Skeletal muscle cell (primary cell): ENCODE measurements at places on chromosomes 4 and X.

- DNase-seq: no peak
Observed at GRCh38 chr4:164410401-164410800, 343.5 kb upstream of the SMIM31 start.

GRCh38 chr4:125728568-125728967 lies 413.8 kb downstream of the FAT4 start:
- peak; percentile 92 for DNase-seq

DNA sequence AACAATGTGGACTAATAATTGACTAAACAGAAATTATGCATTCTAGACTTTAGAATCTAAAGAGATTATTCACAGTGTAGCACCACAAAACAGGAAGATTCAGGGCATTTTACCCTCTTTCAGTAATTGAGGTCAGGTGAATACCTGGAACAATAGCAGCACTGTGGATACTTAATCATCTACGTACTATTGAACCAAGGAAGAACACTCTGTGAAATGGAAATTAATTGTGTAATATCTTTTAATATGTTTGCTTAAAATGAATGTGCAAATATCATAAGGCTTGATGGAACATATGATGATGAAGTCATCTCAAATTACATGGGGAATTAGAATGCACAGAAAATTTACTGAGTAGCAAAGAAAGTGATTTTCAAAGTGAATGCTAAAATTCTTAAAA lies 68.5 kb upstream of the MAP9 start:
- no peak for DNase-seq

DNA sequence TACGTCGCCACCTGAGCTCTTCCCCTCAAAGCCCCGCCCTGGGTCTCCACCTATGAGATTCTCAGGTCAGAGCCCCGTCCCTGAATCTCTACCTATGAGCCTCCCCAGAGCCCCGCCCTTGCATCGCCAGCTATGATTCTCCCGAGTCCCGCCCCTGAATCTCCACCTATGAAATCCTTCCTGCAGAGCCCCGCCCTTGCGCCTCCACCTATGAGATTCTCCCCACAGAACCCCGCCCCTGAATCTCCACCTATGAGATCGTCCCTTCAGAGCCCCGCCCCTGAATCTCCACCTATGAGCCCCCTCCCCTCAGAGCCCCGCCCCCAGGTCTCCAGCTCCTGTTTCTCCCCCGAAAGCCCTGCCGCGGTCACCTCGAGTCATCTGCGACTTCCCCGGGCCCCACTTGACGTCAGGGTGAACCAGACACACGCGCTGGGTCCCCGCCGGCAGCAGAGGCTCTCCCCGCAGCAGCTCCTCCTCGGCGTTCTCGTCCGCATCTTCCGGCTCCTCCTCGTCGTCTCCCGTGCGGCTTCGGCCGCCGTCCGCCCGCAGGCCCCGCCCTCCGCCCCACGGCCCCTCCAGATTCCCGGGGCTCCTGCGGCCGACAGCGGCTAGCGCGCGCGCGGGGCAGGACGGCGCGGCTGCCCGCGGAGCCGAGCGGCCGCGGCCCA lies 393 bp downstream of the GTPBP6 start:
- DNase-seq: peak; percentile 96

DNA sequence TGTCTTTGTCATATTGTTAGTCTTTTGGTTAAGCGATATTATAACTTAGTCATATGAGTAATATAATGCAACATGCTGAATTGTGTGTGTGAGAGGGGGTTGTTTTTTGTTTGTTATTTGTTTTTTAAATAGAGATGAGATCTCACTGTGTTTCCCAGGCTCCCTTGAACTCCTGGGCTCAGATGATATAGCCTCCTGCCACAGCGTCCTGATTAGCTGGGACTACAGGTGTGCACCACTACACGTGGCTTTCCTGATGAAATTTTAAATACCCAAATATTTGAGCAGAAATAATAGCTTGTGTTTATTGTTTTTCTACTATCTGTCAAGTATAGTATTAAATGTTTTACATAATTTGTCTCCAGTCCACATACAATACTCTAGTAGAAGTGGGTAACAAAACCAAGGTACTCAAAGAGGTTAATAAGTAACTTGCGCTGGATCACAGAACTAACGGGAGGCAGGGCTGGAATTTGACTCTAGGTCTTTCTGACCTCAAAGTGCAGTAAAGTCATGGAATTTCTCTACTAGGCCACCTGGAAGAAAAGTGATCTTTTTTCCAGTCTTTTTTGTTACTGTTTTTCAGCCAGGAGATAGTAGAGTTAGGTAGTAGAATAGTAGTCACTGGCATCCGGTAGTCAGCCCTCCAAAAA lies 47.8 kb downstream of the CLCN3 start:
- DNase-seq: no peak

DNA sequence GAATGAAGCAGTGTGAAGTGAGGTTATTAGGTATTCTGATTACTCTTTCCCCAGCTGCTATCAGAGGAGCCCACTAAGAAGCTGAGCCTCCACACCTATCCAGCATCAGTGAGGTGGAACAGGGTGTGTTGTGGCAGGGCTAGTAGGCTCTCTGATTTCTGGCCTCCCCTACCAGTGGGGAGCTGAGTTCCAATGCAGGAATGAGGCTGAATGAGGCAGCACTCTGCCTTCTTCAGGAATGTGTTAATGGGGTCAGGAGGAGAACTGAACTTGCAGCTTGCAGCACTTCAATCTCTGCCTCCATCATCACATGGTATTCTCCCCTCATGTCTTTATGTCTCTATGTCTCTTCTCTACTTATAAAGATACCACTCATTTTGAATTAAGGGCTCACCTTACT lies 26.9 kb downstream of the SOX3 start:
- no peak for DNase-seq

GRCh38 chrX:71366674-71367256 lies 608 bp downstream of the TAF1 start:
- no peak for DNase-seq

- no peak for DNase-seq
Observed at GRCh38 chr4:186058253-186058979, 10.5 kb upstream of the TLR3 start.

- peak; percentile 97 for DNase-seq
Observed at GRCh38 chr4:27154706-27155105, 294.1 kb downstream of the STIM2 start.

GRCh38 chr4:183286590-183287308 lies 33.3 kb downstream of the CLDN22 start:
- no peak for DNase-seq

DNA sequence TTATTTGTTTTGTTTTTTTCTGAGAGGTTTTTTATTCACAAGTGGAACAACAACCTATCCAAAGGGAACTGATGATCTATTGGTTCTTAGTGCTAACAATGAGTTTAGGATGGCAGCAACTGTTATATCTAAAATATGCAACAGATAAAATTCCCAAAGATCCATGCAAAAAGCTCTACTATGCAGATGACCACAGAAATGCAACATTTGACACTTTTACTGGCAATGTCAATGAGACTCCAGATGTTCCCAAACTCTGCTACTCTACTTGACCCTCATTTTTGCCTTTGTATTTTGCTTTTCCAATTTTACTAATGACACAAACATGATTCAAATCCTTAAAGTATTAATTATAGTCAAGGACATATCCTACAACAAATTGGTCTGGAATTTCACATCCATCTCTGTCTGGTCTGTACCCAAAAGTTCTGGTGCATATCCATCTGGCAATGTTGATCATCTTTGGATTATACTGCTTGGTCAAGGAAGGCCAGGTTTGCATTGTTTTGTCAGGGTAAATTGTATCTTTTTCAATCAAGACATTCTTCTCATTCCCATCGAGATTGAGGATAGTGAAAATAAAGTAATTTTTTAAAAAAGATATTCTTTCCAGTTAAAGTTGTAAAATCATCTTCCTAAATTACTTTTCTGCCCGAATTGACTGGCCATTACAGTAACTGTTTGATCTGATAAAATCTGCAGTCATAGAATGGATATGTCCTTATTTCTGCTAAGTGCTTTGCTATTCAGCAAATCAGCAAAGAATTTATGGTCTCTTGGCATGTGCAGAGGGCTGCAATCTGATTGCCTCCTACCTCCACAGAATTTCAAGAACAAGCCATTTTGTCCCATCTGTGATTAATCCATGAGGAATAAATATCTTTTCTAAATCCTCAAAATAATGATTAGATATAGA lies 73.6 kb downstream of the FGFBP1 start:
- DNase-seq: no peak

DNA sequence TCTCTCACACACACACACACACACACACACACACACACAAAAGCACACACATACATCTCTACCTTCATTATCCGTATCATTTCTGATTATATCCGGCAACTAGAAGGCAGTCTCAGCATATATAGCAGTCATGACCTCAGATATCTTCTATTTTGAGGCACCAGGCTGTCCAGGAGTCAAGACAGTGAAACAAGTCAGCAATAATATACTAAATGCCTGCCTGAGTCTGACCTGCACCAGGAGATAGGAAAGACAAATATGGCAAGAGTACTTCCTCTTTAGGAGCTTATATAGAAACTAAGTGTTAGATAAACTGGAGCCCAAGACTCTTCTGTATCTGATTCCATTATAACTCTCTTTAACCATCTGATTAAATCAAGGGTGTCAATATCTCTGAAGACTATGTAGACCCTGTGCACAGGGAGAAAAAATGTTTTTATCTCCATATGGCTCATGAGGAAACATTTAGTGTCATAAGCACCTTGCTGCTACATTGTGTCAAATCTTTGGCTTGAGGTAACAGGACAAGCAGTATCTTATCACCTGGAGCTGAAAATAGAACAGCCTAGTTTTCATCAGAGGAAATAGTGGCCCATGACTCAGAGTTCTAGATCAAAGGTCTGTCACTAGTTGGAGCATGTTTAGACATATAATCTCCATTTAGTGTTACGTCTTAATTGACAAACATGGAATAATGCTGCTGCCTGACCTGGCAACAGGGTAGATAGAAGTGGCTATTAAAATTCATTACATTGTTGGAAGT lies 27.0 kb upstream of the FAM47B start:
- no peak for DNase-seq

GRCh38 chr4:148445071-148445859 lies 3.1 kb upstream of the NR3C2 start:
- DNase-seq: no peak

DNA sequence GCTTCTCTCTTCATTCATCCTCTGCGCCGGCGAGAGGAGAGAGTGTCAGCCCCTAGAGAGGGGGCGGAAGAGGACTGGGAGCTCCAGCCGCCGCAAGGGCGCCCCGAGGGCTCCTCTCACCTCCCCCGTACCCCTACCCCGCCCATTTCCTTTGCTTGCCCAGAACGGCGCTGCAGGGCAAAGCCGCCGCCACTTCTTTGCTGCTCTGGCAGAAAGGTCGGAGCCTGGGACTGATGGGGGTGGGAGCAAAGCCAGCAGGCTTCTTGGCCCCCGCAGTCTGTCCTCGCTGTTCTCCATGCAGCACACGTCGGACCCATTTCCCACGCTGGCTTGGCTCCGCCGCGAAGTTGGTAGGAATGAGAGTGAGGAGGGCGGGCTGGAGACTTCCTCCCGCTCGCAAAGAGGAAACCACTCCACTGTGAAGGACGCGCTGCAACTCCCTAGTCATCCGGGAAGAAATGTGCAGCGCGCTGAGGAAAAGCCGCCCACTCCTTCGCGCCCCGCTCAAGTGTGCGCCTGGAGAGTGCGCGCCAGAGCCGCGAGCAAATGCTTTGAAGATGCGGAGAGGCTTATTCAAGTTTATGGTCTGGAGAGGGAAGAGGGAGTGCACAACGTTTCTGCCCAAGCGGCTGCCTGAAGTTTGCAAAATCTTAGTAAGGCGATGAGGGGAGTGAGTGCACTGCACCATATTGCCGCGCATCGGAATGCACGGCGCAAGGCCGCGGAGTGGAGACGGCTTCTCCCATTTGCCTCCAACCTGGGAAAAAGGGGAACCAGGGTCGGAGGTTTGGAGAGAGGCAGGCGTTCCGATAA lies 2.8 kb upstream of the PCDH7 start:
- peak; percentile 56 for DNase-seq

DNA sequence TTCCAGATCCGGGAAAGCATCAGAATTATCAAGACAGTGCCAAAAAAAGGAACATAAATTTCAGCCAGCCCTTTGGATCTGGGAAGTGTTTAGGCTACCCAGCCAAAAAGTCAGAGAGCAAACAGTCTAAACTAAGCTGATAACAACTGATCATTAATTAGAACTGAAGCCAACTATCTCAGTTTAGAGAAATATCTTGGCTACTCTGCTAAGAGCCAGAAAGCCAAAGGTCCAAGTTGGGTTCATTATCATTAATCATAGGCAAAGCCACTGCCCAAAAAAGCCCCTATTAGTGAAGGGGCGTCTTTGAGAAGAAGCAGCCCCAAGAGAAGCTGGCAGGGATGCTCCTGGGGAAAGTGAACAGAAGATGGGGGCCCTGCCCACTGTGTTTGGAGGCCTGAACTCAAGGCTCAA lies 37.0 kb upstream of the SHISA3 start:
- no peak for DNase-seq

DNA sequence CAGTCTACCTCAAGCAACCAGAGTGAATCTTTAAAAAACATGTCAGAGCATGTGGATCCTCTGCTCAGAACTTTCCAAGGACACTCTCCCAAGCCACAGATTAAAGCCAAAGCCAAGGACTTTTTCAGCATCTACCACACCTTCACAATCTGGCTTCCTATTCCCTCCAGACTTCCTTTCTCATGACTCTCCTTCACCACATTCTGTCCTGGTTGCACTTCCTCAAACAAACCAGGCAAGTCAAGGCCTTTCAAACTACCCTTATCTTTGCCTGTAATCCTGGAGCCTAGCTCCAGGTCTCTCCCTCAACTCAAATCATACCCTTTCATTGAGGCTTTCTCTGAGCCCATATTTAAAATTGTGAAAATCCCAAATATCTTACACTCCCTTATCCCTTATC lies 191.6 kb upstream of the GALNTL6 start:
- no peak for DNase-seq

- no peak for DNase-seq
Observed at GRCh38 chr4:174521800-174522182, 497 bp downstream of the HPGD start.

- no peak for DNase-seq
Observed at GRCh38 chrX:48814722-48815121, 11.6 kb upstream of the ERAS start.

DNA sequence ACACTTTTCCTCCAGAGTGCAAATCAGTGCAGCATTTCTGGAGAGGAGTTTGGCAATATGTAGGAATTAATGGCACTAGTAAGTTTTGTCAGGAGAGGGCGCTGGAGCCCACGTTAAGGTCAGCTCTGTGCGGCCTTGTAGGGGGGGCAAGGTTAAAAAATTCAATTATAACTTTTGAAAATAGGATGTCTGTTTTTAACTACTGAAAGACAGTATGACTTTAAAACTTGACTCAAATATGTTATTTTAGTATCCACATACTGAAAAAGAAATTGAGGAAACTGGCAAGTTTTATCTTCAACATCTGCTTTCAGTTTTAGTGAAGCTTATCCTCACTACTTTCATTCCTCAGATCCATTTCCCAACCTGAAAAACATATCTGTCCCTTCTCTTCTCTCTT lies 30.9 kb upstream of the HSD17B13 start:
- DNase-seq: no peak

DNA sequence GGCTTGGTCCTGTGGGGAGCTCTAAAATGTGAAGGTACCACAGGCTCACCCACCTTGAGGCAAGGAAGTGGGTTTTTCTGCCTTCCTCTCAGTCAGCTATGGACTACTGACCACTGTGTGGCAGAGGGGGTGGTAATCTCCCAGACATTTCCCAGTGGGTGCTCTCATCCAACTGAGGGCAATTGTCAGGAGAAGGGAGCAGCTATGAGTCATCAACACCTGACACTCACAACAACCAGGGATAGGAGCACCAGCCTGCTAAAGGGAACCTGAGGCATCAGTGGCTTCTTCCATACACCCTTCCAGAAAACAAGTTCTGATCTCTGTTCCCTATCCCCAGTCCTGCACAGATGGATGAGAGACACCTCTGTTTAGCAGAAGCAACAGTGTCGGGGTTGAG lies 468.8 kb downstream of the BCOR start:
- no peak for DNase-seq
